Ureter (tissue), 1 donor: ENCODE measurements at places on chromosomes 5 and 9. TPM values are rescaled to one million over a fixed set of nuclear protein-coding genes. Genes with fewer than 3 reads are reported as not detected.

GRCh38 chr5:21774801-21775200 is 1078.3 kb downstream of the CDH12 start:
- no peak for DNase-seq

- no peak for DNase-seq
Observed at GRCh38 chr9:20906326-20906725, 125.1 kb downstream of the HACD4 start.

- no peak for DNase-seq
Observed at GRCh38 chr5:130964231-130965202, 200.5 kb downstream of the HINT1 start.

DNA sequence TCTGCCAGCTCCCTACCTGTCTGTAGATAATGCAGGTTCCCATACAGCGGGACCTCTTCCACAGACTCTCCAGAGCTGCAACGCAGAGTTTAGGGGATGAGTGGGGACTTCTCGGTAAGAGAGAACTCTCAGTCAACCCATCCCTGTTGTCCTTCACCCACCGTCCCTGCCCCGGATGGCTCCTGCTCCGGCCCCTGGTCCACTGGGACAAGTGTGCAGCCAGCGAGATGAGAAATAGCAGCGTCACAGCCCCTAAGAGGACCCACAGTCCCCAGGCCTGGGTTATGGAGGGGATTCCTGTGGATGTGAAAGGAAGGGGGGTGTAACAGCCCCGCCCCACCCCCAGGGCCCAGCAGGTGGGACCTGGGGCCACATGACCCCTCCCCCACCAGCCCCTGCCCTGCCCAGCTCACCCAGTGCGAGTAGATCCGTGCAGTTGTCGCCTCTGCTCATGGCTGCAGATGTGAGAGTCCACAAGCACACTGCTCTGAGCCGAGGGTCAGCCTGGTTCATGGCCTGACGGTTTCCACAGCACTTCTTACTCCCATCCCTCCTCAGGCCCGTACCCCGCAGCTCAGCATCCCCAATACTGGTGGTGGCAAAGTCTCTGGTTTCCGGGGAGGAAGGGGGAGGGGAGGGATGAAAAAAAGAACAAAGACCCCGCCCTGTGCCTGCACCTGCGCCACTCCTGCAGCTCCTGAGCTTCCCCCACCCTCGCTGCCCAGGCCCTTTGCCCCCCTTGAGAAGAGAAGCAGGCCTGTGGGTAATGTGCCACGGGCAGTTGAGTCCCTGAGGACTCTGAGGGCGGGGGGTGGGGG is at the start of gene SIT1:
Gene SIT1 (minus strand): TSS at position 591 of the 818 bp plus-strand sequence. CDS start 78 bp downstream, at position 513.
- DNase-seq, result no peak

DNA sequence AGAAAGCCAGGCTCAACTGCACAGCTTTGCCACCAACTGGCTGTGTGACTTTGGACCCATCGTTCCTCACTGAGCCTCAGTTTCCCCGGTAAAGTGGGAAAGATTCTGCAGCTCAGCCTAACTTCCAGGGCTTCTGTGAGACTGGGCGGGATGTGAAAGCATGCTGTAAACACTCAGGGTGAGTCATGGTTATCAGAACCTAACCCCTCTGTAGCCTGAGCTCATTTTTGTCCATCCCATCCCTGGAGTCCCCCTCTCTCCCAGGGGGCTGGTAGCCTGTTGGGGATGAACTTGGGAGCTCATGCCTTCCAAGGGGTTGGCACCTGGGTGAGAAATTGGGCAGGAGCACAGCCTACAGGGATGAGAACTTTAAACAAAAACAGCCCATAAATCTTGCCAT is 2.3 kb downstream of the CCDC69 start:
- no peak for DNase-seq

DNA sequence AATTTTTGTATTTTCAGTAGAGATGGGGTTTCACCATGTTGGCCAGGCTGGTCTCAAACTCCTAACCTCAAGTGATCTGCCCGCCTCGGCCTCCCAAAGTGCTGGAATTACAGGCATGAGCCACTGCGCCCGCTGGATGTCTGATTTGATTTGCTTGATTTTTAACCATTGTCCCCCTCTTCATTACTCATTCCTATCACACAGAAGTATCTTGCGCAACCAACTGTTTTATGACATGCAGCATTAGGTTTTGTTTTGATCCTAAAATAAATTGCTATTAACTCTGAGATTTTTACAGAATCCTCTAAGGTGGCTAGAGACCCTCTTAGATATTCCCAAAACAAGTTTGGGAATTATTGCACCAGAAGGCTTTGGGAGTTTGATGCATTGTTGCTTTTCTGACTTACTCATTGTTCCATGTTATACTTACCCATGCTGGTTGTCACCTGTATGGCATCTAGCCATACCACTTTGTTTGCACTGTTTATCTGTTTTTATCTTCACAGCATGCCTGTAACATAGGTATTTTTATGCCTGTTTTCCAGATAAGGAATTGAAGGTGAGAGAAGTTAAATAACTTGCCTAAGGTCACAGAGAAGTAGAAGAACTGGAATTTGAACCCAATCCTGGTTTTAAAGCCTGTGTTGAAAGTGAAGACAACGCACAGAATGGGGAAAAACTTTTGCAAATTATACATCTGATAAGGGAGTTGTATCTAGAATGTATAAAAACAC is 35.9 kb upstream of the PWWP2A start:
- DNase-seq, result no peak

GRCh38 chr5:1510631-1511030 is 13.1 kb downstream of the LPCAT1 start:
- no peak for DNase-seq

DNA sequence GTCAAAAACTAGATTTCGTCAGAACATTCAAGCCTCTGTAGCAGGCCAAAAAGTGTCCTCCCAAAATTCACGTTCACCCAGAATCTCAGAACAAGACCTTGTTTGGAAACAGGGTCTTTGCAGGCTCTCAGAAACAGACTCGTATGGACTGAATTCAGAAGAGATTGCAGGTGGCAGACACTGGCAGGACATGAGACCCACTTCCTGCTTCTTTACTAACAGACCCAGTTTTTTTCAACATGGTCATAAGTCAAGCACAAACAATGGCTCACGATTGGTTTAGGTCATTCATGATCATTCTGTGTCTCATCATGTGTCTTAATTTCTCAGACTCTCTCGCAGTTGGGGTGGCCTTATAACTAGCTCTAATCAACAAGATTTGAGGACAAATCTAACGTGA is 5.4 kb upstream of the TENT4A start:
- no peak for DNase-seq

DNA sequence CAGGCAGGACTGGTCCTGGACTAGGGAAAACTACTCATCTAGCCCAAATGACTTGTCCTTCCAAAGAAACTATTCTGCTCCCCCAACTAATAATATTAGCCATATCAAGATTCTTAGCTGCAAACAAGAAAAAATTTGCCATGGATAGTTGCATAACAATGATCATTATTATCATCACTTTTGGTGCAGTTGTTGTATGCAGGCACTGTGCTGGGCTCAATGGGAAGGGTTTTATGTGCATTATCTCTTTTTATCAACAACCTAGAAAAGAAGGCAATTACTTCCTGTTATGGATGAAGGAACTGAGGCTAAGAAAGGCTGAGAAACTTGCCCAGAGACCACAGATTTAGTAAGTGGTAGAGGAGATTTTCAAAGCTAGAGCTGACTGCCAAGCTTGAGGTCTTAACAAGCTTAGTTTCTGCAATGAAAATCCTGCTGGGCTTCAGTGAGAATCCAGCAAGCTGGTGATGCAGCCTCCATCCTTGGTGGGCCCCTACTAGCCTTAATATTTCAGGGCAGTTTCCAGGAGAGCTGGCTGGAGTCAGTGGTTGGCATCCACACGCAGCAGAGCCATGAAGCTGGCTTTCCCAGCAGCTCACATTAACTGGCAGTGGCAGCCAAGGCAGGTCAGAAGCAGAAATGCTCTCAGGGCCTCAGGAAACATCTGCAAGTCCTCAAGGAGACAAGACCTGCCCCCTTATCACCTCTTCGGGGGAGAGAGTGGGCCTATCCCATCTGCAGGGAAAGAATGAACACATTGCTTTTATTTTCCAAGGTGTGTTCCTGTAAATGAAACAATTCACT is 20.5 kb upstream of the MEGF9 start:
- no peak for DNase-seq

DNA sequence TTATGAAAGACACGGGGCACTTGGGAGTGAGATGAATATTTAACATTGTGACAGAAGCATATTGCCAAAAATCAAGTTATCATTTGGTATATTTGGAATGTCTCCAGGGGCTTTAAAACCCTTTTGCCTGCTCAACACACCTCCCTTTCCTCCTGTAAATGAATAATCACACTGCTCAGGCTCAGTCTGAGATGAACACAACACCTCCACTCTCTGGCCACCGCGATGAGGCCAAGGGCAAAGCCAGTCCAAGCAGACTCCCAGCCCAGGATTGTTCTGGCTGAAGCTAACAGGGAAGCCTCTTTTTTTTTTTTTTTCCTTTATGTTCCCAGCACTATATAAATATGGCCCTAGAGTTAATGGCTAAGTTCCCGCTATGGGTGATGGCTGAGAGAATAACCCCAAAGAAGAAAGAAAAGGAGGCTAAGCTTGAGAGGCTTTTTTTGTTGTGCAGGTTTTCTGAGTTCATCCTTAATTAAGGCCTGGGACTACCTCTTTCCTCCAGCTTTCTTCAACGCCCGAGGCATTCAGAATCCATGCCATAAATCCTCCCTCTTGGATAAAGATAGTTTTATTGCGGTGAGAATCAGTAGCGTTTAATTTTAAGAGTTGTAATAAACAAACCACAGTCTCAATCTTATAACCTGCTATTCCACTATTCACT is 10.5 kb upstream of the ERAP1 start:
- no peak for DNase-seq

DNA sequence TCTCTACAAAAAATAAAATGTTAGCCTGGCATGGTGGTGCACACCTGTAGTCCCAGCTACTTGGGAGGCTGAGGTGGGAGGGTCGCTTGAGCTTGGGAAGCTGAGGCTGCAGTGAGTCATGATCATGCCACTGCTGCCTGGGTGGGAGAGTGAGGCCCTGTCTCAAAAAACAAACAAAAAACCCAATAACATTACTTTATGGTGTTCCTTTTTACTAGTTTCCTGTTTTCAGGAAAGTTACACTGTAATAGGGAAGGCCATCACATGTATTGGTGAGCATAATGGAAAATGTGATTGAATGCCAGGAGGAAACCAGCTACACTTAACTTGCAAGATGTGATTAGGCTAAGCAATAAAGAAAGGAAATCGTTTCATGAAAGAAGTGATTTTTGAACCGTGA is 42.7 kb downstream of the SV2C start:
- no peak for DNase-seq

GRCh38 chr5:57594436-57594835 is 111.8 kb upstream of the ACTBL2 start:
- no peak for DNase-seq

- no peak for DNase-seq
Observed at GRCh38 chr9:36597412-36598178, 24.9 kb downstream of the MELK start.

GRCh38 chr9:95003689-95004410 is 277.4 kb downstream of the AOPEP start:
- DNase-seq, result peak; percentile 67

DNA sequence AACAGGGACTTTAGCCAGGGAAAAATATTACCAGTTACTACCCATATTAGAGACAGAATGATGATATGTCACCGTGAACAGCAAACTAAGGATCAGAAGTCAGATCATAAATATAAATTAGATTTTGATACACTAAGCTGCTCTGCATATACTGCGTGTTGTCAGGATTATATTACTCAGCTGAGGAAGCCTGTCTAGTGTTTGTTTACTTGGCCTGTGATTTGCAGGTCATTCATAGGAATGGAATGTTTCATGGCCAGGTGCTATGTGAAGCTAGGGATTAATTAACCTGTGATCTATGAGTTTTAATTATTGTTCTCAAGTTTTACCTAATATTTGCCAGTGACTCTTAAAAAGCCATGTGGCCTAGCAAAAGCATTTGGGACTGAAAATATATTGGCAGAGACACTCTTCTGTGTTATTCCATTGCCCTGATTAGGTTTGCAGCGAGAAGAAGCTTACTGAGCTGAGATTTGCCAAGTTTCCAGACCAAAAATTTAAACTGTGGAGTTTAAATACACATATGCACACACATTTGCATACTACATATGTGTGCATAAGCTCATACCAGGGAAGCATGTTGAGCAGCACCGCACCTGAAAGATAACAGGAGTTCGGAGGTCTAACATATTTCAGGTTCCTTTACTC is 496.3 kb upstream of the GRIA1 start:
- no peak for DNase-seq

DNA sequence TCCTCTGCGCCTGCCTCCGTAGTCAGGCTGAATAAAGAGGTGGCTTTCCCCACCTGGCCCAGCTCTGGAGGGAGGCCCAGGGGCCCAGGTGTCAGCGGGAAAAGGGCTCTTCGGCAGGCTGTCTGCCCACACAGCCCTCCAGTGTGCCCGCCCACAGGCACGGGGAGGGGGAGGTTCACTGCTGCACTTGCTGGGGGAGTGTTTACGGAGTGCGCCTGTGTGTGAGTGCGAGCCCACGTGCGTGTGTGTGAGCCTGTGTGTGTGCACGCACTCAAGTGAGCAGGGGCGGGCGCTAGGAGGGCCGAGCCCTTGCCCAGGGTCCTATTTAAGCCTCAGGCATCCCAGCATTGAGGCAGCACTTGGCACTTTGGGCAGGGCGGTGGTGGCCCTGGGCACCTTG is 10.9 kb downstream of the DNLZ start:
- no peak for DNase-seq

DNA sequence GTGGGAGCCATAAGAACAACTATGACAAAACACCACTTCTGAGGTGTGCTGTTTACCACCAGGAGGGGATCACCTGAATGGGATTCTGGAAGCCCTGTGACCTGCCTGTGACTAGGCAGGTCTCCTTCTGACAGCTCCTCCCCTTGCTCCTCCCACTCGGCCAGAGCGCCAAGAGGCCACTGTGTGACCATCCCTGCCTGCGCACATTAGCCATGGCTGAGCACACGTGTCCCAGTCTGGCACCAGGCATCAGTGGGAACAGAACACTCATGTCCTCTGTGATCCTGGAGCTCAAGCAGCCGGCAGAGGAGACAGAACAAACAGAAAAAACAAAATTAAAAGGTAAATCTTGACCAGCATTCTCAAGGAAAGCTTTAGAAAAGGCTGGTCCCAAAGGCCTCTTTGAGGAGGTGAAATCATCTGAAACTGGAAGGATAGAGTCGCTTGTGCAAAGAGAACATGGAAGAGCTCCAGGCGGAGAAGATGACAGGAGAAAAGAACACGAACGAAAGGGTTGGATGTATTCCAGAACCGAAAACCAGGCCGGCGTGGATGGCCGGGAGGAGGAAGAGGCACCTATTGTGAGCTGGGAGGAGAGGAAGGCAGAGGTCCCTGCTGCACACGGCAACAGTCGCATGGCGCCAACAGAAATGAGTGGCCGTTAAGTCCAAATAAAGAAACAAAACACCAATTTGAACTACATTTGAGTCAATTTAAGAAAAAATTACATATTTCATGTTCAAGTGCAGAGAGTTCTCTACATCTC is 5.1 kb downstream of the MED10 start:
- DNase-seq, result peak; percentile 20

Gene PCDHB16
- 3.4 TPM for total RNA-seq

Gene PCDHGA2
- 2.6 TPM for total RNA-seq

Gene IRGM
- total RNA-seq, result 1.2 TPM

Gene DPYSL3
- total RNA-seq, result 130 TPM

Gene TAF11L10
- not detected for total RNA-seq

Gene CYLC2
- total RNA-seq, result not detected

Gene PCDH12
- total RNA-seq, result 7.4 TPM

Gene TMEM174
- not detected for total RNA-seq
